Stimulated activated CD8-positive, alpha-beta memory T cell treated with anti-CD3 and anti-CD28 coated beads, Interleukin-2, amount 100 ng/mL, for 1 hour (primary cell): ENCODE measurements at places on chromosomes 11 and 22.

DNA sequence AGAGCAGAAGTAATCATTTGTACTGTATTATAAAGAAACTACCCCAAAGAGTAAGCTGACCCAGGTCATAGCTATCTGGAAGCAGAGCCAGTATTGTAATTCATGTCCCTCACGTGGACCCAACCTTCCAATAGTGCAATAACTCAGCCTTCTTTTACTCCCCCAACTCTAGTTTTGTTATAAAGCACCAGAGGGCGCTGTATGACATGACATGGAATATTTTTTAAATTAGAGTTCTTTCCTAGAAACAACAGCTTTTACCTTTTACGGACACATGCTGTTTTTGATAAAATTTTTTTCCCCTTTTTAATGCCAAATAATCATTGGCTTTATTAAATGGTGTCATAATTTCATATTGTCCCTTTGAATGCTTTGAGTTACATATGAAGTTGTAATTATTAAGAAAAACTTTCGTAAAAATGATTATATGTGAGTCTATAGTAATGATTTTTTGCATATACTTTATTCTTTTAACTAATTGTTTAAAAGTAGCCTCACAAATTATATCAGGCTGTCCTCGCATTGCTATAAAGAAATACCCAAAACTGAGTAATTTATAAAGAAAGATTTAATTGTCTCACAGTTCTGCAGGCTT, 76.9 kb downstream of the DKK3 start:
- no peak for DNase-seq

DNA sequence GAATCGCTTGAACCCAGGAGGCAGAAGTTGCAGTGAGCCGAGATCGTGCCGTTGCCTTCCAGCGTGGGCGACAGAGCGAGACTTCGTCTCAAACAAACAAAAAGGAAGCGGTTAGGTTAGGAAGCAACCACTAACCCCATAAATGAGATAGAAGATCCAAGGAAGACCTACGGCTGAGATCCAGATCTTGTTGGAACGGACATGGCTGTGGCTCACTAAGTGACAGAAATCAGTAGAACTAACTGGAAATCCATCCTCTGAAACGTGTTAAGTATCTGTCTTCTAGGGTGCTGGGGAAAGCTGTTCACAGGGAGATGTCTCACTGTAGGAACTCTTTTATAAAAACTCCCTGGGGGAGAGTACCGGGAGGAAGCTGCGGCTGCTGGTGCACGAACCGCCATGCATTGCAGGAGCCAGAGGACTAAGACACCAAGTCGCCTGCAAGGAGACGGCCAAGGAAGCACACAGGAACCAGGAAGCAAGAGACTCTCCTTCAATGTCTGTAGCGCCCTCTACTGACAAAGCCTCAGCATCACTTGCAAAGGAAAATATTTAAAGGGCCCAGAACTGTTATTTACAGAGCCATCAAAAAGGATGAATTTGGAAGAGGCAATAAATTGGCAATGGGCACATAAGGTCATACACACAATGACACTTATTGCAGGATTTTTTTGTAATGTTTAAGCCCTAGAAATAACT, 16.9 kb upstream of the SPTY2D1 start:
- DNase-seq = no peak

GRCh38 chr11:118596224-118597146, 10.9 kb upstream of the PHLDB1 start:
- DNase-seq = no peak

DNA sequence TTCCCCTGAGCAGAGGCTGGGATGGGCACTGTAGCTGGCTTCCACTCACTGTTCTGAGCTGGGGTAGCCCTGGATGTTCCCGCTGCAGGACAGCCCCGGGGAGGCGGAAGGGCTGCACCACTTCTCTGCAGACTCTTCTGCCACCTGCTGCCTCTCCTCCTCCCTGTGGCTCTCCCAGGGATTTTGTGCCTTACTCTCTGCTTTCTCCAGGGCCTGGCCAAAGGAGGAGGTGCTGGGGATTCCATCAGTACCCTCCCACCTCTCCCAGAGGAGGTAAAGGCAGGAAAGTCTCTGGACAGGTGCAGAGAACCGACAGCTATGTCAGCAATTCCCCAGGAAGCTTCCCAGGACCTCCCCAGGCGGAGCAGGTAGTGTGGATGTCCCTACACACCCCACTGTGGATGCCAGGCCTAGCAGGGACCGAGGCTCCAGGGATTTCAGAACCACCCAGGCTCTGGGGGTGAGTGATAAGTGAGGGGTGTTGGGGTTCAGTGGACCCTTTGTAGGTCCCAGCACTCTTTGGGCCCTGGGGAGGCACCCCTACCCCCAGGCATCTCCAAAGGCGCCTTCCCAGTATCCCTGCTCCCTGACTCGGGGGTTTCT, 11.3 kb downstream of the DUSP8 start:
- DNase-seq = no peak

DNA sequence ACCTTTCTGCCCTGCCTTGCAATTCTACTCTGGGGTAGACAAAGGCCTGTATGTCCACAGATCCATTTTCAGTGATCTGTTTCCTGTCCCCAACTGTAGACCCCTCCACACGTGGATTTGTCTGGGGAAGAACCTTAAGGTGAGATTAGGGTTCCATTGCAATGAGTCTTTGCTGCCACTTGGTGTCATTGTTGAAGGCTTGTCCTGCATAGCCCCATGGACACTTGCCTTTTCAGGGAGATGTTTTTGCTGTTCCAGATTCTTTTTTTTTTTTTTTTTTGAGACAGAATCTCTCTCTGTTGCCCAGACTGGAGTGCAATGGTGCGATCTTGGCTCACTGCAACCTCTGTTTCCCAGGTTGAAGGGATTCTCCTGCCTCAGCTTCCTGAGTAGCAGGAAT, 21.8 kb downstream of the SERPING1 start:
- DNase-seq = no peak

GRCh38 chr11:29343465-29344333, 673.1 kb downstream of the KCNA4 start:
- no peak for DNase-seq

GRCh38 chr11:133723056-133723455, 122.3 kb downstream of the SPATA19 start:
- DNase-seq = no peak

- no peak for DNase-seq
Measured at GRCh38 chr22:44837481-44837880, 85.1 kb downstream of the ARHGAP8 start.

DNA sequence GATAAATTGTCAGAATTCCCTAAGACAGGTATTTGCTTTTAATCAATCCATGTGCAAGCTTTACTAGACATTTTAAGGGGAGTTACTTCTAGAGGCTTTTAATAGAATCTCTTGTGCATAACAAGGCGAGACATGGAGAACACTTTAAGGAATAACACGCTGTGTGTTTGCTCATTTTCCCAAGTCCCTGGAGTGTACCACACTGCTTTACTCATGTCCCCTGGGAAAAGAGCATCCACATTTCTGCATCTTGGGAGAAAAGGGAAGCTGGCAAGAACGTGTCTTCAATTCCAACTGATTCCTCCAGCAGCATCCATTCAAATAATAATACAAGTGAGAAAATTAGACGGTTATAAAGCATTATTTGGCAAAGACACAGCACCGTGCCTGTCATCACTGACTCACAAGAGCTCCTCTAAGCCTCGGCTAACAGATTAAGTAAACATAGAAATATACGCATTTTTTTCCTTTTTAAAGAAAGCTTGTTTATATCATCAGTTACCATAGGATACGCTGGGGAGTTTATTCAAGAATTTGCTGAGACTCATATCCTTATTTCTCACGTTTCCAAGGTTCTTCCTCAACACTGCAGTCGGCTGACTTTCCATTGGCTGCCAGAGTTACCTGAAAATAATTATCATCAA, 121.5 kb downstream of the CD44 start:
- no peak for DNase-seq

DNA sequence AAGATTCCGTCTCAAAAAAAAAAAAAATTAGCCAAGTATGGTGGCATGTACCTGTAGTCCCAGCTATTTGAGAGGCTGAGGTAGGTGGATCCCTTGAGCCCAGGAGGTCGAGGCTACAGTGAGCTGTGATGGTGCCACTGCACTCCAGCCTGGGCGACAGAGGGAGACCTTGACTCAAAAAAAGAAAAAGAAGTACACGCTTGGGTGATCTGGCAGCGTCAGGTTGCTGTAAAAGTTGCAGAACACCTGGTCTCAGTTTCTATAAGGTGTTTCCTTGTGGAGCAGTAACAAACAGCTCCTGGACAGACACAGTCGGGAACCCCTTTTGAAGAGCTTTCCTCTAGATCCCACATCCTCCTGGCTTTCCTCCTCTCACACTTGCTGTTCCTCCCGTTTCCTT, 45.8 kb downstream of the SCGB1A1 start:
- no peak for DNase-seq

GRCh38 chr11:116148056-116148455, 624.7 kb downstream of the BUD13 start:
- no peak for DNase-seq

GRCh38 chr22:48896766-48897644, 930.7 kb downstream of the BRD1 start:
- DNase-seq = no peak

DNA sequence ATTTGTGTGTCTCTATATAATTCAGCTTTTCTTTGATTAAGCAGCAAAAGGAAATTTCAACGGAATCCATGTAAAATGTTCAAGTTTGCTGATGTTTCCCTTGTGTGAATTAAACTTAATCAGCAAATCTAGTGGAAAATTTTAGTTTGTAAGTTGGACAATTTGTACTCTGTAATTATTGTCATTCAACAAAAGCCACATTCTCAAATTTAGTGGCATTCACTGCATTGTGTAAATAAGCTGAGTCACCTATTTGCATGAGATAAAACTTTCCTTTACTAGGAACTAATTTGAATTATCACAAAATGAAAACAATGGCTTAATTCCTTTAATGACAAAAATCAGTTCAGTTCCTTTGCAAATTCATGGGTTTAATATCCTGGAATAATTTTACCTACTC, 784.2 kb upstream of the CCDC179 start:
- no peak for DNase-seq

DNA sequence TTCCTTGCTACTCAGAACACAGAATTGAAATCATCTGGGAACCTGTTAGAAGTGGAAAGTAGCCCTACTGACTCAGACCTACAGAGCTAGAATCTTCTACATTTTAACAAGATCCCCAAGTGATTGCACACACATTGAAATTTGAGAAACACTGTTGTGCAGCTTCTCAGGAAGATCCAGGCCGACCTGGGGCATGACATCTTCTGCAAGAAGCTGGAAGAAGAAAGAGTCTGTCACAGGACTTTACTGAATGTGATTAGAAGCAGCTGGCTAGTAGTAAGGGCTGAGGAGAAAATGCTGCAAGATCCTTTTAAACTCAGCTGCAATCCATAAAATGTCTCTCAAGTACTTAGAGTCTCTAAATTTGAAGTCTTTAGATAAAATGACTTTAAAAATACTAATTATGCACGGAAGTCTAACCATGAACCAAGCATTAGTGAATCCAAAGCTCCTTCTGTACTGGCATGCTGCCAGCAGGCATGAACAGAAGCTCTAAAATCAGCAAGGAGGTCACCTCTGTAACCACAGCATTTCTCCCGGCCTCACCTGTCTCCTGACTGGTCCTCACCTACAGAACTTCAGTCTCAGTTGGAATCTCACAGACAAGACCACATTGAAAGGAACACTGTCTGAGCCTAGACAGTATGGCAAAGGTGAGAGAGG, 85.0 kb downstream of the SERGEF start:
- no peak for DNase-seq

DNA sequence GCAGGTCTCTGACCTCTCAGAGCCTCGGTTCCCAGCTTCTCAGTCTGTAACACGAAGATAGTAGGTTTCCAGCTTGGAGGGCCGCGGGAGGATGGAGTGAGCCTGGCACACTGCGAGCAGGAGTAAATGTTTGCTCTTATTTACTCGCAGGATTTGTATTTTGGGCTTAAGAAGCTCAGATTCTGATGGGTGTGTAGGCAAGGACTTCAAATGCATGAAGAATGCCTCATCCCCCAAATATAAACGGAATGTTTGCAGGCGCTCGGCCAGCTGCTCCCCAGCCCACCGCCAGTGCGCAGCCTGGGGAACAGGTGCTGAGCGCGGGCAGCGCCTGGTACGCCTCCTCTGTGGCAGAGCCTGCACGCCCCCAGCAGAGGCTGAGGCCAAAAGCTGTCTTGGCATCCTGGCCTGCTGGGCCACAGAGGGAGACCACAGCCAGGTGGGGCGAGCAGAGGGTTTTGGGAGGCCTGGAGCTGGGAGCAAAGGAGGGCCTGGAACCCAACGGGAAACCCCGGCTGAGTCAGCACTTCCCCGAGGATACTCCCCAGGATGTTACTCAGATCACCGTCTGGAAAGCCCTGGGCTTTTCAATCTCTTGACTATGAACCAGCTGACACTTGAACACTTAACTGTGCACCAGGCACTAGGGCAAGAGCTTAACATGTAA, 9.4 kb downstream of the EHD1 start:
- DNase-seq = no peak

DNA sequence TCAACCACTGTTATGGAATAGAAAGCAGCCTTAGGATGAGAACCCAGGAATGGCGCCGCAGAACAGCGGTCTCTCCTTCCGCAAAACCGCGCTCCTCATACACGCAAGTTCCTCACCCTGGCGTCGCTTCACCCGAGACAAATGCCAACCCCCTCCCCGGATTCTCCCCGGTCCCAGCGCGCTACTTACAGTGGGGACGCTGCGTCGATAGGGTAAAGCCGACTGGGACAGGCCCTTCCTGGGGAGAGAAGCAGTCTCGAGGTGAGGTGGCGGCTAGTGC, 287 bp downstream of the RPS13 start:
- DNase-seq = no peak

DNA sequence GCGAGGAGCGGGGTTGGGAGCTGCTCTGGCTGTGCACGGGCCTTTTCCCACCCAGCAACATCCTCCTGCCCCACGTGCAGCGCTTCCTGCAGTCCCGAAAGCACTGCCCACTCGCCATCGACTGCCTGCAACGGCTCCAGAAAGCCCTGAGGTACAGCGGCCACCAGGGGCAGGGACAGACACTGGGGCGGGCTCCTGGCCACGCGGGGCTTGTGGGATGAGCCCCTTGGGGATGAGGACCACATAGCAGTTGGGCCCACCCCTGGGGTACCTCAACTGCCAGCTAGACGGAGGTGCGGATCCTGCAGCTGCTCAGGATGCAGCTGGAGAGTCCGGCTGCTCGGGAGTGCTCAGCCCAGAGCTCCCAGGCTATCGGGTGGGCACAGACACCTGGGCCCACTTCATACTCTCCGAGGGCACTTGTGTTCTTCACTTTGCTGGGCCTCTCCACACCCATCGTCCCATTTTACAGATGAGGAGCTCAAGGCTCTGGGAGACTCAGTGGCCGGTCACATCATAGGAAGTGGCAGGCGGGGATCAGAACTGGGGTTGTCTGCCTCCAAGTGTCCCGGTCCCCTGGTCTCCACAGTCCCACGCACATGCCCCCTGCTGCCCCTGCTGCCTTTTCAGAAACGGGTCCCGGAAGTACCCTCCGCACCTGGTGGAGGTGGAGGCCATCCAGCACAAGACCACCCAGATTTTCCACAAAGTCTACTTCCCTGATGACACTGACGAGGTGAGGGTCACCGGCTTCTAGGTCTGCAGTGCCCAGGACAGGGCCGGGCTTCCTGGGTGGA, 77.6 kb downstream of the MYO7A start:
- DNase-seq = no peak

- DNase-seq = no peak
Measured at GRCh38 chr22:40405178-40406062, 35.0 kb downstream of the SGSM3 start.

GRCh38 chr11:45048313-45048841, 97.7 kb upstream of the TP53I11 start:
- no peak for DNase-seq
